ENCODE measurements at places on chromosomes 13 and 19.

DNA sequence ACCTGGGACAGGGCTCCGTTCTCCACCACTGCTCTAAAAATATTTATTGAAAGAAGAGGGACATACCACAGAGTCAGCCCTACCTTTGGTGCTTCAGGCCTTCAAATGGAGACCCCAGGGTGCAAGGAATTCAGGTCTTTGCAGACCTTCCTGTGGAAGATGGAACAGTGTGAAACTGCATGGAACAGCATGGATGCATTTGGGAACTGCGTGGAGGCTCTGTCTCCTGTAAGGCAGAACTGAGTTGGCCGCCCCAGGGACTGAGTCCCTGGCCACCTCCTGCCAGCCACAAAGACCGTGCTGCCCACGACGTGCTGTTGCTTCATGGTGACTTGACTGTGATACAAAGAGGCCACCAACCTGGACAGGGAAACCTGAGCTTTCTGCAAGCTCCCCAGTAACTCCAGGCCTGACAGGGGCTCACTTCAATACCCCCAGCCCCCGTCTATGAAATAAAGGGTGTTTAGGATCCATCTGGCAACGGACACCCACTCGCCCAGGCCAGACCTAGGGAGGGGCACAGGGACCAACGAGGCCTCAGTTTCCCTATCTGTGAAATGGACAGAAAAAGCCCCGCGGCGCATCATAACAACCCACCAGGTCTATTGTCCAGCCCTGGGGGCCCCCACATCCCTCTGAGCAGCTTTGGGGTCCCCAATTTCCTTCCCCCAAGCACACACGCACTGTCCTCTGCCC lies 58.6 kb upstream of the KLF2 start:
- DNase-seq, result no peak

DNA sequence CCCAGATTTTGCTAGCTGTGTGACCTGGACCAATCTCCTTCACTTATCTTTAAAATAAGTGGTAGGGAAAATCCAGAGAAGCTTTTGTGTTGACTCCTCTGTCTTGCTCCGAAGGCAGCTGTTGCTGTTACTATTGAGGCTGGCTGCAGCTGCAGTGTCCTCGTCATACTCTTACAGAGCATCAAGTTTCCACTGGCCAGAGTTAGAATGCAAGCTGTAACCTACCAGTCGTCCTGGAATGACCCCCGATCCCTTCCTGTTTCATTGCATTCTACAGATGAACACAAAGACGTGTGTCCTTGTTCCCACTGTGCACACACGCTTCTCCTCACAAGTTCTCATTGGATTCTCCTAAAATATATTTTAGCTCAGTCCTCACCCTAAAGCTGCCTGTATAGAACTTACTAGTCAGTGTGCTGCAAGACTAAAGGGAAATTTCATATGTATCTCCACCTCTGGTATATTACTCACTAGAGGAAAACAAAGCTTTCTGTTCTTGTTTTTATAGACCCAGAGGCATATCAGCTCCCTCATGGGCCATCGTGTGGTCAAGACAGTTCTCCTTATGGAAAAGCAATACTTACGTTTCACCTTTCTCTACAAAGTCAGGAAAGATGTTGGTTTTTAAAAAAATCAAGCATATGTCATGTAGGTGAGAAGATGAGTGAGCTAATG lies 589.8 kb downstream of the LMO7 start:
- no peak for DNase-seq

DNA sequence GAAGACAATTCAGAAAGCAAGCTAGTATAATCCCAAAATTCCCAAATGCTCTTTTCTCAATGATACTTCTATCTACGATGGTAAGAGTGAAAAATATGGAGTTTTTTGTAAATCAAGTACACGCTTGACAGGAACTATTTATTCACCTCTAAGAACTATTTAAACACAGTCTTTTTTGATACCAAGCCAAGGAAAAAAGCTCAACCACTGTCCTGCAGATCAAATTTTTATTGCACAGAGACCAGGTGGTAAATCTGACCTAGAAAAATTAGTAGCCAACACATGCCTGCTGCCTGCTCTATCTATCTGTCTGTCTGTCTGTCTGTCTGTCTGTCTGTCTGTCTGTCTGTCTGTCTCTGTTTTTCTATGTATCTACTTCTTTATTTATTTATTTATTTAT lies 292.2 kb downstream of the MZT1 start:
- no peak for DNase-seq

DNA sequence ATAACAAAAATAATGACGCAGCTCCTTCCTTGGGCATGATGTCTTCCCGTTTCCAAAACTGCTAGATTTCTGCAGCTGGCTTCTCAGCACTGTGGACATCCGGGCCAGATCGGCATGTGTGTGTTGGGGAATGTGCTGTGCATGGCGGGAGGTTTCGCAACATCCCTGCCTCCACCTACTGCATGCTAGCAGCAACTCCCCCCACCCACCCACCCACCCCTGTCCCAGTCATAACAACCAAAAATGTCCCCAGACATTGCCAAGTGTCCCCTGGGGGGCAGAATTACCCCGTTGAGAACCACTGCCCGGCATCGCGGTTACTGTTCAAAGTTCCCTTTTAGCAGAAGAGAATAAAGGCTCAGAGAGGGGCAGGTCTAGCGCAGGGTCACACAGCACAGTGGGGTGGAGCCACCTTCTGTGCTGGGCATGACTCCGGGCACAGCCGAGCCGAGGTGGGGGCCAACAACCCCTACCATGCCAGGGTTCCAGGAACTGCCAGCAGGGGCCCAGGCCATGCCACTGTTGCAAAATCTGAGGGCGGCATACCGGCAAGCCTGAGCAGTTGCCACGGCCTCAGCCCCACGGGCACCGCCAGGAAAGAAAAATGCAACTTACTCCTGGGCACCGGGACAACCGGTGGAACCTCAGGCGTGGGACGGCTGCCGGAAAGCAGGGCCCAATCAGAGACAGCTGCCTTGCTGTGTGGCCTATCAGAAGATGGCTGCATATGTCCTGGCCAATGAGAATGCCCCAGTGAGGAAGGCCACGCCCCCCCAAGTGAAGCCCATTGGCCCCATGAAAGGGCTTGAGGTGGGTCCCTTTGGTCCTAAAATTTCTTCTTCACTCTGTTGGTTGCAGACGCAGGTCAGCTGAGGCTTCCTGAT lies 22.5 kb upstream of the NFIC start:
- DNase-seq, result no peak

- no peak for DNase-seq
These were observed 101.7 kb upstream of the SERP2 start for GRCh38 chr13:44271915-44272341.

- peak; percentile 91 for DNase-seq
These were observed 5.7 kb downstream of the COMP start for GRCh38 chr19:18785179-18786124.

DNA sequence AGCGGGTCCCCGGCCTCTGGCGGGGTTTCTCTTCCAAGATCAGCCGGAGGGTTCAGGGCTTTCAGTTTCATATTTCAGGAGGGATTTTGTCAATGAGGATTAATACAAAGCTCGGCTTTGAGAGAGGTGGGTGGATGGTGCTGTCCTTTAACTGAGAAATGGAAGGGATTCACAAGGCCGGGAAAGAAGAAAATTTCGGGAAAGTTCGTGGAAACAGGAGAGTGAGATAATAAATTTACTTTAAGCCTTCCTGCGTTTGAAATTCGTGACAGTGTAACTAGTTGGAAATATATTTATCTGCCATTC lies 283 bp upstream of the PARP4 start:
- no peak for DNase-seq

- DNase-seq, result no peak
These were observed 704.7 kb downstream of the DIAPH3 start for GRCh38 chr13:59458908-59459579.

DNA sequence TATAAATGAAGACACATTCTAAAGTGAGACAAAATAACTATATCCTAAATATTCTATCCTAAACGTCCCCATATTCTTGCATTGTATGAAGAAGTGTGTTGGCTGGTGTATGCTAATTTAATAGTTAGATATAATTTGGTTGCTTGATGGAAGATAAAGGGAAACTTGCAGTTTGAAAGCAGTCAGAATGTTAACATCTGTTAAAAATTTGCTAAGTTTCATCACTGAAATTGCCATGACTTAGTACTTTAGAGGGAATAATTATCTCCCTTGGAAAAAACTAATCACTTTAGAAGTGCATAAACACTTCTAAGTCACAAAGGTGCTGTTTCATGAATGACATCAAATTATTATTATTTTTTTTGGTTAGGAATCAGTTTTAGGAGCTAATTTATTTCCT lies 61.6 kb downstream of the ITGBL1 start:
- DNase-seq, result no peak

- no peak for DNase-seq
These were observed 54.5 kb downstream of the TSSK6 start for GRCh38 chr19:19460761-19461265.

DNA sequence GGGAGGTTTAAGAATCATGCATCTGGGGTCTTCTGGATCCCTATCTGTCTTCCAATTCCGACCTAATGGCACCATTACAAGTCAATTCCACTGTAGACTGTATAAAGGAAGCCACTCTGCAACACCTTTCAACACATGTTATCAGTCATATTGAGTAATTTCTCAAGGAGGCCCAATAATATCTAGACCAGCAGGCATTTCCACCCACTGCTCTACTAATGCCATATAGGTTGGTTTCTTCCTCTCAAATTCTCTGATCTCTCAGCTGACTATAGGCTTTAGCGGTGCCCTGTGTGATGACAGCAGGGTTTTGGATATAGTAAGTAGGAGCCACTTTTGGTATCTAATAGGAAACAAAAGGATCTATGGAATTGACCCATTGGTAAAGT lies 12.4 kb upstream of the ITM2B start:
- no peak for DNase-seq
